Neural crest cell (in vitro differentiated cells): ENCODE measurements at places on chromosomes 6 and 20.

DNA sequence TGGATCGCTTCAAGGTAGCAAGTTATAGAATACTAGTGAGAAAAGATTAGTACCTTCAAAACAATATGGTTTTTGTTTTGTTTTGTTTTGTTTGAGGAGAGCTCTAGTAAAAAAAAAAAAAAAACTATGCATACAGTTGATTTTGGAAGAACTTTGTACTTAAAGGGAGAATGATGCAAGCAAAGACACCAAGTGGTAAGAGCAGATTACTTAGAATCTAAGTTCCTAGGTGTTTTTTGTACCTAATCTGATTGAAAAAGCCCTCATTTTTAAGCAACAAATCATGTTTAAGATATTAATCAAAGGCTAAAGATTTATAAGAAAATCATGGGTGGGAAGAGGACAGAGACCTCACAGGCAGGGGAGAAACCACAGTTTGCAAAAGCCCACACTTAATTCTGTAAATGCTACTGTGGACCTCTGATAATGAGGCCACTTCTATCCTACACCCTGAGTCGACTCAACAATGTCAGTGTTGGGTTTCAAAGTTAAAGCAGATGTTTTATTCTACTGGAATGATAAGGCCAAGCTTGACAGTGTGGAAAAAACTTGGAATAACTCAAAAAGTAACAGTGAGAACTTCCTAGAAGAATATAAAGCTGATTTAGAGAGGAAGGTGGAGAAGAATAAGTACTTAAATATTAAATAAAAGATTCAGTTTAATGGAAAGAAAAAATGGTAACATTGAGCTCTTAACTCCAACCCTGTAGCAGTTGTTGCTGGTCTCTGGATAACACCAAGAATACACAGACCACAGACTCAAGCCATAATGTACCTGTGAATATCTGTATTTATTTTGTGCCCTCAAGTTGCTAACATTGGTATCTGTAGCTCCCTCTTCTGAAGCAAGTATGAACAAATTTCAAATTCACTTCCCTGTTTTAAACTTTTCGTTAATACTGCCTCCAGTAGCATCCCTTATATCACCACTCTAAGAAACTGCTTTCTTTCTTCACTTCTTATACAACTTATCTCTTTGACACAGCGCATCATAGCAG is 1047.8 kb downstream of the EPHA7 start:
- no peak for DNase-seq

DNA sequence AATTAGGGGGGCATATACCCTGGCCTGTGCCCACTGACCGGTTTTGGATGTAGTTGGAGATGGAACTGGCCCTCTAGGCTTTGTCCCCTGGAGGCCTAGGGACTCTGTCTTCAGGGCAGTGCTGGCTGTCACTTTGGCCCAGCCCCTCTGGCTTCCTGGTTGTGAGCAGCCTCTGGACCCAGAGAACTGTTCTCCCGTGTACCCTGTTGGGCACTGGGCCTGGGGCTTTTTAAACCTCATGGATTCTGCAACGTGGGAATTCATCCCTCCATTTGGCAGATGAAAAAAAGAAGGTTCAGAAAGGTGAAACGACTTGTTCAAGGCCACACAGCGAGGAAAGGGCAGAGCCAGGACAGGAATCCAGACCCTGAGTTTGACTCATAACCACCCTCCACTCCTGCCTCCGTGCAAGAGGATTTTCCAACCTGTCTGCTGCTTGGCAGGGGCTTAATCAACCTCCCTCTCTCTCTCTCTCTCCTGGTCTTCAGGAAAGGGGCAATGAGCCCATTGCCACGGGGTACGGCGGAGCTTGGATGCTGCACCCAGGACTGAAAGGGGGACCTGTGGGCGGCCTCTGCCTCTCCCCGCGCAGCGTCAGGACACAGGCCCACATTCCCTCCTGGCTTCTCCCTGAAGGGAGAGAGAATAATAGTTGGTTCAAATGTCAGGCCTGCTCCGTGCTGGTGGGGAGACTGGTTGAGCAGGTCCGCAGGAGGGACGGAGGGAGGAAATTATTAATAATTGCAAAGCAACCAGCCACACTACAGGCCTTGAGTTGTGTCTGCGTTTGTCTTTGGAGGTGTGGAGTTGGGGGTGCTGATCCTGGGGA is 56.0 kb downstream of the CEBPB start:
- DNase-seq, result no peak

- no peak for DNase-seq
Measured at GRCh38 chr6:52389626-52390360, 27.8 kb downstream of the PAQR8 start.

GRCh38 chr6:56922645-56923044 is 32.3 kb upstream of the BEND6 start:
- no peak for DNase-seq

GRCh38 chr6:139903411-139904157 is 529.1 kb upstream of the CITED2 start:
- DNase-seq, result no peak

- DNase-seq, result no peak
Measured at GRCh38 chr6:54681987-54682386, 164.6 kb upstream of the FAM83B start.
